Mesenchymal stem cell (in vitro differentiated cells and primary cell): ENCODE measurements at places on chromosomes 1 and 21.

DNA sequence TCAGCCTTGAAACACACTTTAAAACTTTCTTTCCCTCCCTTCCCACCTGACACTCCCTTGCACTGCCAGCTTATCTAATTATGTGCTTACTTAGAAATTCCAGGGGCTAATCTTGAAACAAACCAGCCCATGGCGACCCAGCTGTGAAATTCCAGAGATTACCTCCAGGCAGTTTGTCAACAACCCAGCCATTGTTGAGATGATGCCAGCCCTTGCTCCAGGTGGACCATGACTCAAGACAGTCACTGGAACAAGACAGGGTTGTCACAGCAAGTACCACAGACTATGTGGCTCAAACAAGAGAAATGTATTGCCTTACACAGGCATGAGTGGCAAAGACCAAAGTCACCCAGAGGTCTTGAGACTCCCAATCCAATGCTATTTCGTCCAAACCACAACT is 7.9 kb downstream of the FYB2 start:
- no peak for DNase-seq

DNA sequence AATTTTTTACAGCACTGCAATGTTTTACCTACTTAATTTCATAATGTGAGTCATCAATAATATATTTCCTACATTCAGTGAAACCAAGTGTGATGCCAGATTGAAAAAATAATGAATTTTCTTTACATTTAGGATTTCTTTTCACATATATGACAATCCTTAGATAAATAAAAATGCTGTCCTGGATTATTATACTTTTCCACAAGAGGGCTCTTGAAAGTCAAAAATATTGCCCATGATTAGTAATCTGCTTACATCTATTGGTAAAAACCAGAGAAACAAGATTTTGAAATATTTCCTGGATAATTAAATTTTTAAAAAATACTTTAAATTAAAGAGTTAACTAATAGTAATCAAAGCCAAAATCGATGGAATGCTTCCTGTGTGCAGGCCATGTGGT is 86.8 kb upstream of the PLPPR4 start:
- DNase-seq, result no peak

DNA sequence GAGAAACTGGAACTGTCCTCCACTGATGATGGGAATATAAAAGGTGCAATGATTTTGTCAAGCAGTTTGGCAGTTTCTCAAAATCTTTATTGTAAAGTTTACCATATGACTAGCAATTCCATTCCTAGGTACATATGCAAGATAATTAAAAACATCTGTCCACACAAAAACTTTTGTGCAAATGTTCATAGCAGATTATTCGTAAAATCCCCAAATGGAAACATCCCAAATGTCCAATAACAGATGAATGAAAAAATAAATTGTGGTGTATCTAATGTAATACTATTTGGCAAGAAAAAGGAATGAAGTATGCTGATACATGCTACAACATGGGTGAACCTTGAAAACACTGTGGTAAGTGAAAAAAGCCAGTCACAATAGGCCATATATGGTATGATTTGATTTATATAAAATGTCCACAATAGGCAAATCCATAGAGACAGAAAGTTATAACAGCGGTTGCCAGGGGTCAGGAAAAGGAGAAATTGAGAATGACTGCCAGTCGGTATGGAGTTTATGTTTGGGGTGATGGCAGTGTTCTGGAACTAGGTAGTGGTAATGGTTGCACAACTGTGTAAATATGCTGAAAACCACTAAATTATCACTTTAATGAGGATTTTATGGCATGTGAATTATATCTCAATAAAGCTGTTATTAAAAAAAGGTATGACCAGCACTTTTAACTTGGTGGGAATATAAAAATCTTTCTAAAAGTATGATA is 81.7 kb upstream of the BEND5 start:
- no peak for DNase-seq

DNA sequence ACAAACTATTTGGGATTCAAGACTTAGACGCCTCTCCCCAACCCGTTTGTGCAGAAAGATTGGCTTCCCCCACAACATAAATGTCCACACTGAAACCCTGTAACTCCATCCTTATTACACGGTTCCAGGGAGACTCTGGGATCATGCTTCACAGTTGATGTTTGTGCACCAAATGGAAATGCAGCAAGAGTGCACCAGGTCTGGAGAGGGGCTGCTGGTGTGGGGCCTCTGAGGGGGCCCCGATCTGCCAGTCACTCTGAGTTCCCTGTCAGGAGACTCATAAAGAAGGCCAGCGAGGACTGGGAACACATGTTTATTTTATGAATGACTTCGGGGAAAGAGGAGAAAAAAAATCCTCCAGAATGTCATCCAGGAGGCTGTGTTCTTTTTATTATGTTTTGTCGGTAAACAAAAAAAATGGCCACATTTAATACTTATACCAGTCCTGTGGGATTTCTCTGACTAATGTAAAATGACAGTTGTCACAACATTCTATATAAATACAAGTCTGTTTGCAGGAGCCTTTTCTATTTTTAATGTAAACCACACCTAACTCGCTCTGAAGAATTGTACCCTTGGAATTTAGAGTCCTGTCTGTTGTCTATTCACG is 439.1 kb upstream of the VAMP3 start:
- no peak for DNase-seq

DNA sequence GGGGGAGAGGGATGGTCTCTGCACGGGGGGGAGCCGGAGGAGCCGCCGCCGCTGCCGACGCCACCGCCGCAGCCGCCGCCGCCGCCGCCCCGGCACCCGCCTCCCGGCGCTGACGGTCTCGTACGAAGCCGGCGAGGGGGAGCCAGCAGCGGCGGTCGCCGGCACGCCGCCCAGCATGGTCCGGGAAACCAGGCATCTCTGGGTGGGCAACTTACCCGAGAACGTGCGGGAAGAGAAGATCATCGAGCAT is 311 bp downstream of the SPEN start:
- no peak for DNase-seq

DNA sequence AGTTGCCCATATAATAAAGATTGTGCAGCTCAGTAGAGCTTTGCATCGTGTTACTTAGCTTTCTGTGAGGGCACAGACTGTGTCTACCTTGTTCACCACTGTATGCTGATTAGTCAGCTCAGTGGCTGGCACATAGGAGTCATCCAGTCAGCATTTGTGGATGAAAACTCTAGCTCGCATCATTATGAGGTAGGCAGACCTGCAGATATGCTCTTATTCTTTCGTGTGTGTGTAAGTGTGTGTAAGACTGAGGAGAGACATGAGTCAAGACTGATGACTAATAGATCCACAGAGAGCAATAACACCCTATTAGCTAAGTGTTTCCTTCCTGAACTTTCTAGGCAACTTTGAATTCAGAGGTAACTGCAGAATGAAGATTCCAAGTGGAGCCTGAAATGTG is 17.1 kb downstream of the TTF2 start:
- DNase-seq, result peak; percentile 94

DNA sequence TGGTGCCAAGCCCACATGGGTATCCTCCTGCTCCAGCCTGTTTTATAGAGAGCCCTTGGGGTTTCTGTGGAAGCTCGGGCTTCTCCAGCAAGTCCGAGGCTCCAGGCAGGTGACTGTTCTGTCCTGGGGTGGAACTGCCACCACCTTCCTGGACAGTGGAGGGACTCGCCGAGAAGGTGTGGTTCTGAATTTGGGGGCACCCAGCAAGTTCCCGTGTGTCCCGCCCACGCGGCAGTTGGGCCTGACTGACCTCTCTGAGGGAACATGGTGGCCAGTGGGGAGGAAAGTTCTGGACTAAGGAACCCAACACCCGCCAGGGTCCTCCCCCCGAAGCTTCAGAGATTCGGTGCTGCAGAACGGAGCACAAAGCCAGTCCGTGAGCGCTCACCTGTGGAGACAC is 158.1 kb upstream of the C1orf174 start:
- no peak for DNase-seq

- peak; percentile 67 for DNase-seq
Observed at GRCh38 chr1:94081566-94082344, 39.2 kb downstream of the ABCA4 start.

- no peak for DNase-seq
Observed at GRCh38 chr21:37507716-37508115, 141.1 kb downstream of the DYRK1A start.

DNA sequence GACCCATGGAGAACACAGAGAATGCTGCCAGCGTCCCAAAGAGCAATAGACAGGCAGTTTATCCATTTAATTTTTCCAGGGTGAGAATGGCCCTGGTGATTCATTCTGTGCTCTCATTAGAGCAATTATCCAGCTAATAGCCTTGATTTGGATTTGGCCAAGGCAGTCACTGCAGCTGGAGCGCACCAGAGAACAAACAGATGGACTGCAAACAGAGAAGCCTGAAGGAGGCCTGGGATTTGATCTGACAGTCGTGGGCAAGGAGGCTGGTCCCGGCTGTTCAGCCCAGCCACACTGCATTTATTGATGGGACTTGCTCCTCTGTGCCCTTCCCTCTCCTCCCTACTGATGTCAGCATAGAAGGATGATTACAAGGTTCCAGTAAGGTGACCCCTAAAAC is 353.9 kb upstream of the C1orf174 start:
- DNase-seq, result no peak

- DNase-seq, result peak; percentile 9
Observed at GRCh38 chr1:242467556-242468145, 56.8 kb downstream of the PLD5 start.

DNA sequence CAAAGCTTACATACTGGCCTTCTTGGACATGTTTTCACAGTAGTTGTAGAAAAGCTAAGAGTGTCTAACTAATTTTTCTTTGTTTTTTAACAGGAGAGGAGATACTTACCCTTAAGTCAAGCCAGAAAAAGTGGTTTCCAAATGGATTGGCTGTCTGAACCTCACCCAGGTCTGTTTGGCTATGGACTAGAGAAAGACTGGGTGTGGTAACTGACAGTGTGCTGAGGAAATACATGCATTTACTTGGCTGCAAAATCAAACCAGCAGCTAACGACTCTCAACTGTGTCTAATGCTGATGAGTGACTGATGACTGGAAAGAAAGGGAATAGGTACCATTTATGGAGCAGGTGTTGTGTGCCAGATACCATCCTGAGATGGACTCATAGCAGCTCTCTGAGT is 91.1 kb downstream of the MTR start:
- DNase-seq, result no peak

DNA sequence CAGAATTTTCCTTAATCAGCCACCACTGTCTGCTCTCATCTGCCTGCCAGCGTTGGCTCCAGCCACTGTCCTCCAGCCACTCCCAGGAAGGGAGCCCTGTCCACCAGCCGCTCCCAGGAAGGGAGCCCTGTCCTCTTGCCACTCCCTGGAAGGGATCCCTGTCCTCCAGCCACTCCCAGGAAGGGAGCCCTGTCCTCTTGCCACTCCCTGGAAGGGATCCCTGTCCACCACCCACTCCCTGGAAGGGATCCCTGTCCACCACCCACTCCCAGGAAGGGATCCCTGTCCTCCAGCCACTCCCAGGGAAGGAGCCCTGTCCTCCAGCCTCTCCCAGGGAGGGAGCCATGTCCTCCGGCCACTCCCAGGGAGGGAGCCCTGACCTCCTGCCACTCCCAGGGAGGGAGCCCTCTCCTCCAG is 726.5 kb downstream of the PTPRU start:
- no peak for DNase-seq

DNA sequence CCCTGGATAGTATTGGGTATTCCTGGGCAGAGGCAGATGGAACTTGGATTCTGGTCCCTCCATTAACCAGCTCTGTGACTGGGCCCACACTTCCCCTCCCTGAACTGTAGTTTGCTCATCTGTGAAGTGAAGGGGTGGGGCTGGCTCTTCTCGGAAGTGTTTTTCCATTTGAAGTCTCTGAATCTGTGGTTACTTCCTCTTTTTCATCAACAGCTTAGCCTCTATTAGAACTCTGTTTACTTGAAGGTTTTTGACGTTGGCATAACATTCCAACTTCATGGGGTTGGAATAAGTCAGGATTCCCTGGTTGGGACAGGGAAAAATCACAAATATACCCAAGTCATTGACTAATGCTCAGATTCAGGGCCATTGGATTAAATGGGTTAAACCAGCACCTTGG is 3.6 kb downstream of the KIAA0040 start:
- no peak for DNase-seq

DNA sequence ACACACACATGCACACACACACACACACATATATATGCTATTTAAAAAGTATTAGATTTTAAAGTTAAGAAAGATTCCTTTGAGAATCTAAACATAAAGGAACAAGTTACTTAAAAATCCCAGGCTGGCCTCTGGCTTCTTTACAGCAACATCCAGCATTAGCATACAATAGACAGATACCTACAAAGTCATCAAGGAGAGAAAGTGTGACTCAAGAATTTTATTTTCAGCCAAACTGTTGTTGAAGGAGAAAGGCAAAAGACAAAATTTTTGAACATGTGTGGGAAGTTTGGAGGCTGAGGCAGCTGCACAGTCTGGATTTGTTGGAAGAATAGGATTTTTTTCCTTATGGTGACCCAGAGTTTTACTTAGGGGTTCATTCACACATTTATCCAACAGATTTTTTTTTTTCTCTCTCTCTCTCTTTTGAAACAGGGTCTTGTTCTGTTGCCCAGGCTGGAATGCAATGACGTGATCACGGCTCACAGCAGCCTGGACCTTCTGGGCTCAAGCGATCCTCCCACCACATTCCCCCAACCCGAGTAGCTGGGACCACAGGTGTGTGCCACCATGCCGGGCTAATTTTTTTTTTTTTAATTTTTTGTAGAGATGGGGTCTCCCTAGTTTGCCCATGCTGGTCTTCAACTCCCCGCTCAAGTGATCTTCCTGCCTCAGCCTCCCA is 24.0 kb upstream of the SPOCD1 start:
- DNase-seq, result no peak
